ENCODE measurements at places on chromosomes 1 and 21. TPM values are rescaled to one million over a fixed set of nuclear protein-coding genes. Genes with fewer than 3 reads are reported as not detected.

The GNG12 gene
- 68.1 TPM for total RNA-seq

The SETDB1 gene
- 31.0 TPM for total RNA-seq

- DNase-seq, result no peak
Measured at GRCh38 chr21:28776251-28776650, 216.4 kb downstream of the LTN1 start.

DNA sequence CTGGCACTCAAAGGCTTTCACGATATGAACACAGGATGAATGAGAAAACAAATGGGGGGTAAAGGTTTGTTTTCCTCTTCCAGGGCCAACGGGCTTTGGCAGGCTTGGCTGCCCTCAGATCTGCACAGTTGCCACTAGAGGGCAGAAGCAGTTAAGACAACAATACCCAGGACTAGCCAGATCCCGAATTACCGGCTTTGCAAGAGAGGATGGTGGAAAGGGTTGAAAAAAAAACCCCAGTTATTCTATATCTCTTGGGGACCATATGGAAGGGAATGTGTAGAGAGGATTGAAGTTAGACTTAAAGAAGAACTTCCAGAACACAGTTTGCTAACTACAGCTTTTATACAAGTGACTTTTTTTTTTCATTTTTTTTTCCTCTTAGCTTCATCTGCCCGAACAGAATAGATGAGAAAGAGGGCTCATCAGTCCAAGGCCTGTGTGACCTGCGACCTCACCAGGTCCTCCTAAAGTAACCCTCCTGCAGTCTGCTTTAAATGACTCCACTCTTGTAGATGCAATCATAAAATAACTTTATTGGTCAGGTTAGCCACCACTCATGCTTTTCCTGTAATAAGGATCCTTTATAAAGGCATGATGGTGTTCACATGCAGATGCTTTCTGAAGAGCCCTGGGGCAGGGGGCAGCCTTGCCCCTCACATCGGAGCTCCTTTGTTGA, 10.7 kb downstream of the FMOD start:
- DNase-seq, result peak; percentile 95

DNA sequence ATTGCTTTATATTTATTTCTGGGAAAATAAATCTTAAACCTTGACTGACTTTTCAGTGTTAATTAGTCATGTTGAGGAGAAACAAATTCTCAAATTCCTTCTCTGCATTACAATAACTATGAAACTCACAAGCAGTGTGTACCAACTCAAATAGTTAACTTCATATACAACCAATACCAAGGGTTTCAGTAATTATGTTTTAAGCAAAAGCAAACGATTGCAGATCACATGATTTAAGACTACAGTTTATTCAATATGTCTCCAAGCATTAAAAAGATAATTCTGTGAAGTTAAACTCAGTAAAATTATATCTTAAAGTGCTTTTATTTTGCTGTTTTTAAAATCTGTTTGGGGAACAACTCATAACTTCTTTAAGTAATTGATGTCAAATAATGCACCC, 28.6 kb downstream of the PCSK9 start:
- DNase-seq, result no peak

The DIRAS3 gene
- total RNA-seq, result 10.3 TPM

- no peak for DNase-seq
Measured at GRCh38 chr1:18280956-18281355, 173.4 kb downstream of the IGSF21 start.

The NEK7 gene
- total RNA-seq, result 131 TPM

DNA sequence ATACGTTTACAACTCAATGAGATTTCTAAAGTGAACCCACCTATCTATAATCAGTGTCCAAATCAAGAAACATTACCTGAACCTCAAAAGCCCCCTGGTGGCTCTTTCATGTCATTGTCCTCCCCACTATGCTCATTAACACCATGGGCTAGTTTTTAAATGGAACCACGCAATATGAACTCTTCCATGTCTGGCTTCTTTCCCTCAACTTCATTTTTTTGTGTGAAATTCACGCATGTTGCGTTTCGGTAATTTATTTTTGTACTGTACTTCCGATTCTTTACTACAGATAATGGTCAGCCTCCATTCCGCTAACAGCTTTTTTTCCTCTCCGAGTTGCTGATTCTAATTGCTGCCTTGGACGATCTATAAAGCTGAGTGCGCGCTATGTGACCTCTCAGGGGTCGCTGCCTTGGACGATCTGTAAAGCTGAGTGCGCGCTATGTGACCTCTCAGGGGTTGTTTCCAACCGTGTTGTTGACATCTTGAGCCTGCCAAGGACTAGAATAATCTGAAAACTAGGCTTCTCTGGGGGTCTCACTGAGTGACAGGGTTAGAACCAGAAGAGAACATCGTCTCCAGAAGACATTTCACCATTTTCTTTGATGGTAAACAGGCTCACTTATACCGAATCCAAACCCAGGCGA, 1.1 kb upstream of the CACYBP start:
- DNase-seq, result peak; percentile 82

The PRPF38B gene
- total RNA-seq, result 16.0 TPM

DNA sequence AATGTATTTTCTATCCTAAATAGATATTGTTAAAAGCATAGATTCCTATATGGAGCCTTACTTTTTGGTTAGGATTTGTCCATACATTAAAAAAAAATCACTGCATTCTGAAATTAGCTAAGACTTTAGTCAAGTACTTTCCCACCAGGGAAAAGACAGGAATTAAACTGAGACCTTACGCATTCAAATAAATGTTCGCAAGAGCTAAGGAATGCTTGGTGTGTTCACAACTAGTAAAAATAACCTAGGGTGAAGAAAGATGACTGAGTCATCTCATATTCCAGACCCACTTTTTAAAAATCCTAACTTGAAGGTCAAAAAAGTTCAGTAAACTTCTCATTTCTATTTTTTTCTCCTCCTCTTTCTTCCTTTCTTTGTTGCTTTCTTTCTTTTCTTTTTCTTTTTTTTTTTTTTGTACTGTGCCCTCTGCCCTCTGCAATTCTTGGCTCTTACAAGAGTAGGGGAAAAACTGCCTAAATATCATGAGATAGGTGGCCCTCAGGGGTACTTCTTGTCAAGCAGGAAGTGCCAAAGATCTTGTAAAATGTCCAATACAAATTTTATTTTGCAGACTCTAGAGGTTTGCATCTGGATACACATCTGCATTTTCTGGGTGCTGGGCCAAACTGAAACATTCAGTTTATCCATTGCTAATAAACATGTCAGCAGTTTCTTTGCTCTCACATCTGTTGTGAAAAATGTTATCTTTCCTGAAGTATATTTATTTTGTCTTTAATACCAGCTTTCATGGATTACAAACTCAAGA, 121.4 kb upstream of the GORAB start:
- DNase-seq, result peak; percentile 55

Data from tongue (tissue), 3 donors.